ENCODE measurements at places on chromosomes 4 and X.

GRCh38 chrX:37786624-37787422 is 7.0 kb downstream of the CYBB start:
- DNase-seq: no peak

GRCh38 chr4:23384741-23385140 is 505.1 kb downstream of the PPARGC1A start:
- DNase-seq: no peak

- no peak for DNase-seq
These were observed 152.2 kb downstream of the NHS start for GRCh38 chrX:17527135-17527701.

GRCh38 chrX:66130469-66130868 is 33.6 kb upstream of the HEPH start:
- no peak for DNase-seq

GRCh38 chrX:106415276-106415895 is 196.4 kb upstream of the RADX start:
- DNase-seq: no peak

DNA sequence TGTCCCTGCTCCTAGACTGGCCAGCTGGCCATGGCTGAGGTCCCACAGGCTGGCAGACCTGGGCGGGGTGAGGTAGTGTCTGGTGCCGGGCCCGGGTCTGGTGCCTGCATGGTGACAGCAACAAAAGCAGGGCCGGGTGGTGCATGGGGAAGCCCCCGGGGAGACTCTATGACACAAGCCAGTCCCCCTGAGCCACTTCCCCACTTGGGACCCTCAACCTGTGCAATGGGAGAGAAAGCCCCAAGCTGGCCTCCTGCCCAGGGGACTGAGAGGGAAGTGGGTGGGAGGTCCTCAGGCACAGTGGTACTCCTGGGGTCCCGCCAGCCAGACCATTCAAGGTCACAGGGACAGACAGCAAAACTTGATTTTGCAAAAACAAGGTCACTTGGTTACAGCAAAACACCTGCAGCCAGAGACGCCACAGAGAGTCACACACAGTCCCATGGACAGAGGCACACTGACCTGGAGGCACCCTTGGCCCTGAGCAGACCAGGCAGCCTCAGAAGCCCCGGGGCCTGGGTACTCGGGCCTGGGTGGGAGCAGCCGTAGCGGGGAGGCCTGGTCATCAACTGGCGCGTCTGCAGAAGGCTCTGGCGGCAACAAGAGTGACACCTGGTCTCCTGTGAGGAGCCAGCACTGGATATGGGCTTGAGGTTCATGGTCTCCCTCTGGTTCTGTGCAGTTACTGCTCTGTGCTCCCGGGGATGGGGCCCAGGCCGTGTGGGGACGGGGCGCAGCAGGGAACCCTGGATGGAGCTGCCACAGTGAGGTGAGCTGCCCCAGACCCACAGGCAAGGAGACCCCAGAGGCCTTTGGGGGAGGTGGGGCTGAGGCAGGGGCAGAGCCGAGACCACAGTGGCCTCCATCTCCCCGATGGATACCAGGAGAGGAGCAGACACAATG is 60.6 kb downstream of the HTRA3 start:
- DNase-seq: no peak

- no peak for DNase-seq
These were observed 45.6 kb downstream of the NSG1 start for GRCh38 chr4:4432341-4433125.
